ENCODE measurements at places on chromosomes 16 and 17.

- DNase-seq, result no peak
Observed at GRCh38 chr16:56649271-56649670, 2.4 kb upstream of the MT1B start.

GRCh38 chr17:6796017-6796886 lies 20.2 kb downstream of the FBXO39 start:
- no peak for DNase-seq

DNA sequence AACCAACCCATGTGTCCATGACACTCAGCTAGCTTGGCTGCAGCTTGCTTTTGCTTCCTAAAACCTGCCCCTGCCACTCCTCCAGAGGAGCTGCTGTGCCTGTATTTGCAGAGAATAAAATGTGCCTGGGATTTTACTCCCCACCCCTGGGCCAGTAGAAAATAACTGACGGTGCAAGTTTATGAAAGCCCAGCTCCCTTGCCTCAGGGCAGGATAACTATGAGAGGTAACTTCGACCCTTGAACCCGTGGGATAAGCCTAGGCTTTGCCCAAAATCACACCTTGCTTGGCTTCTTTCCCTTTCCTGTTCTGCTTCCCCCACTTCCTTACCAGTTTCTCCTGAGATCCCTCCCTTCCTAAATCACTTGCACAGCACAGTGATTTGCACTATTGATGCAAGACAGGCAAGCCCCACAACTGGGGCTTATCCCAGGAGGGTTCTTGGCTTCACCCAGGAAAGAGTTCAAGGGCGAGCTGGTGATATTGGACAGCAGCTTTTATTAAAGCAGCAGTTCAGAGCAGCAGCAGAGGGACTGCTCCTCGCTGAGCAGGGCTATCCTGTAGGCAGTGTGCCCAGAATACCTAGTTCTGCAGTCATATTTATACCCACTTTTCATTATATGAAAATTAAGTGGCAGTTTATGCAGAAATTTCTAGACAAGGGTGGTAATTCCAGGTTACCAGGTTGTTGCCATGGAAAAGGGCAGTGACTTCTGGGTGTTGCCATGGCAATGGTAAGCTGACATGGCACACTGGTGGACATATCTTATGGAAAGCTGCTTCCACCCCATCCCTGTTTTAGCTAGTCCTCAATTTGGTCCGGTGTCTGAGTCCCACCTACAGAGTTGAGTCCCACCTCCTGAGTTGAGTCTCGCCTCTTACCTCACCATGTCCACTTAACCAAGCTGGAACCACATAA lies 6.3 kb upstream of the ERCC4 start:
- no peak for DNase-seq

- no peak for DNase-seq
Observed at GRCh38 chr16:76370344-76370743, 93.1 kb downstream of the CNTNAP4 start.

DNA sequence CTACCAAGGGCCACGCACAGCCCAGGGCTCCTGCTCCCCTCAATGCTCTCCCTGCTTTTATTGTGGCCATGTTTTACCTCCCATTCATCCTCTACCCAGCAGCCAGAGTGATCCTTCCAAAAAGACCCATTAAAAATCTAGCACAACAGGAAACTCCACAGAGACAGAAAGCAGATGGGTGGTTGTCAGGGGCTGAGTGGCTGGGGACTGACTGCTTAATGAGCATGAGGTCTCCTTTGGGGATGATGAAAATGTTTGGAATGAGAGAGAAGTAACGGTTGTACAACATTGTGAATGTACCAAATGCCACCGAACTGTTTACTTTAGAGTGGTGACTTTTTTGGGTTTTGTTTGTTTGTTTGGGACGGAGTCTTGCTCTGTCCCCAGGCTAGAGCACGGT lies 107.4 kb downstream of the GAS7 start:
- no peak for DNase-seq

Measured in activated CD4-positive, alpha-beta T cell treated with anti-CD3 and anti-CD28 coated beads, Interleukin-2, Interleukin-6, amounts not matched to agents 100 ng/mL and 50 ng/mL, durations not matched to agents 16 hours and 8 hours (primary cell).